Stimulated activated CD4-positive, alpha-beta T cell treated with anti-CD3 and anti-CD28 coated beads, TNF-alpha, amount 100 ng/mL, for 48 hours (primary cell): ENCODE measurements at places on chromosomes 5 and 9.

DNA sequence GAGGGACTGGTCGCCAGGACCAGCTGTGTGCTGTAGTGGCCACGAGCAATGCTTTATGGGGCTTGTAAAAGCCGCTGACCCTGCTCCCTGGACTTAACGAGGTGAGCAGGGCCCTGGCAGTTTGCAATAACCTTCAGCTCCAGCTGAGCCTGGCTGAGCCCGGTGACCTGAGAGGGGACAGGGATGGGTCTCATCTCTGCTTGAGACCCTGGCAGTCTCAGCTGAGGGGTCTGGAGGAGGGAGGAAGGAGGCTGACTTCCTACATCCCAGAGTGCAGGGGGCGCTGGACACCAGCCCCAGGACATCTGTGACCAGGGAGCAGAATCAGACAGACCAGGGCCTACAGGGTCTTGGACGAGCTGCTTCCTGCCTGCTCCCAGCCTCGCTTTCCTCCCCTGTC is 277.5 kb upstream of the MVB12B start:
- DNase-seq: no peak

DNA sequence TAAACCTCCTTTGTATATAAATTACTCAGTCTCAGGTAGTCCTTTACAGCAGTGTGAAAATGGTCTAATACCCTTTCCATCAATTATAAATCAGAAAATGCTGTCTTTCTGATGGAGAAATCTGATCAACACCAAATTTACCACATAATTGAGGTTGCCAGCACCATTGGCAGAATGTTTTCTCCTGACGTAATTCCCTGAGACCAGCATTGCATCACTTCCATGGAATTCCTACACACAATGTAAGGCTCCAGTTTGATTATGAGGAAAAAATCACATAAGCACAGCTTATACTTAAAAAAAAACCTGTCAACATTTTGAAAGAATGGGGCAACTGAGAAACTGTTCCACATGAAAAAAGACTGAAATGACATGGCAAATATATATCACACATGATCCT is 618.7 kb upstream of the CDH6 start:
- no peak for DNase-seq

DNA sequence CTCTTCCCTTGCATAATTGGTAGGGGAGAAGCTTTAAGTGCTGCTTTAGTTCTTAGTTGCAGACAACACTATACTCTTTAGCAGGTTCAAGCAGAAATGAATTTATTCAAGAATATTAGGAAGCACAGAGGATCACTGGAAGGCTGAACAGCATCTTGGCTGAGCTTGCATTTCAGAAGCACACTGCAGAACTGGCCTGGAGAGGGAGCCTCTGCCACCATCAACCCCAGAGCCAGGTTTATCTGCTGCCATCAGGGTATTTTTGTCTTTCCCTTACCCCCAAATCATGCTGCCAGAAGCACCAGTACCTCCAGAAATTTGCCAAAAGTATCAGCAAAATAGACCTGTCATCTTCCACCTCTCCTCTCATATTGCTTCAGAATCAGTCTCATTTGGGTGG is 440.7 kb downstream of the DMAC1 start:
- DNase-seq: no peak

- DNase-seq: no peak
Measured at GRCh38 chr5:68246802-68247201, 31.2 kb downstream of the PIK3R1 start.

- DNase-seq: no peak
Measured at GRCh38 chr9:99567436-99567835, 254.2 kb upstream of the NR4A3 start.

DNA sequence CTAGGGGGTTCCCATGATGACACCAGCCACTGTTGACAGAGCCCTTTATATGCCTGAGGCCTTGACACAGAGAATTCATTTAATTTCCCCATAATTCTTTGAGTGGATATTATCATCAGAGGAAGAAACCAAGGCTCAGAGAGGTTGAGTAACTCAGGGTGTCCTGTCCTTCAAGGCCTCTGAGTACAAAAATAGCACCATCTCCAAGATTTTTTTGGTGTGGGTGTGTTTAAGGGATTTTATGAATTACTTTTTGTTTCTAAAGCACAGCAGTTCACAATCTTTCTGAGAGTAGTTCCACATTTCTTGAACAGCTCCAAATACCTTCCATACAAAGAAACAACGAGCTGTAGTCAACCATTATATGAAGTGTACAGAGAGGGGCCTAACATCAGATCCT is 6.2 kb upstream of the GSN start:
- DNase-seq: no peak

GRCh38 chr5:111229221-111229835 is 5.1 kb downstream of the CAMK4 start:
- DNase-seq: no peak

- DNase-seq: peak; percentile 8
Measured at GRCh38 chr5:135426102-135427082, 20.8 kb downstream of the DCANP1 start.

GRCh38 chr5:38830521-38831051 is 15.2 kb upstream of the OSMR start:
- no peak for DNase-seq

DNA sequence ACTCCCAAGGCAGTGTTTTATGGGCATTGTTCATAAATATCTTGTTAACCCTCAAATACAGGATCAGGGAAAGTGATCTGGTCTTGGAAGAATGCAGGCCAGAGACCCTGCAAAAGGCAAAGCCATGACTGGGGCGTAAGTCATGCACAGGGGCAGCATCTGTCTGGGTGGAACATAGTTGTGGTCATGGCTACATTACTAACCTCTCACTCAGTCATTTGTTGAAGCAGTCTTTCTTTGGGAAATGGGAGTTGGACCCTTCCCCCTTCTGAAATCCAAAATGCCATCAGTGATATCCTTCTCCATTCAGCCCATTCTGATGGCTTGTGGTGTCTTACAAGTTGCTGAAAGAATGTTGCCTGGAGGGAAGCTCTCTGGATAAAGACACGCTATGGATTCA is 68.1 kb downstream of the GDNF start:
- no peak for DNase-seq

DNA sequence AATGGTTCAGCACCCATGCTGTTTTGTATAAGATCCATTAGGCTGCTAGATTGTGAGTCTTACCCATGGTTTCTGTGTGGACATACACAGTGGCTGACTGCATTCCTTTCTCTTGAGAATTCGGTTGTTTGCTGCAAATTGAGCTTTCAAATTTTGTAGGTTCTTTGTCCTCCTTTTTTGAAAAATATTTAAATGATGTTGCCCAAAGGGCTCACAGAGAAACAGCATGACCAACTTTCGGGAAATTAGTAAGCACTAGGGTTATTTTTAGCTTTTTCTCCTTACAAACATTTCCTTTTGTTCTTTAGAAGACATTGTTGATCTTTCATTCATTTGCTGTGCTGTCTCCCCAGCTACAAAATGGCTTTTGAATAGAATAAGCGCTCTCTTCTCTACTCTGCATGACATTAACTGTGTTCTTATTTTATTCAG is 79.4 kb downstream of the NLN start:
- no peak for DNase-seq
